ENCODE measurements at places on chromosomes 11 and 22. TPM values are rescaled to one million over a fixed set of nuclear protein-coding genes. Genes with fewer than 3 reads are reported as not detected.
A peak's percentile ranks its signal among the peaks of the same experiment; 100 is the strongest.

DNA sequence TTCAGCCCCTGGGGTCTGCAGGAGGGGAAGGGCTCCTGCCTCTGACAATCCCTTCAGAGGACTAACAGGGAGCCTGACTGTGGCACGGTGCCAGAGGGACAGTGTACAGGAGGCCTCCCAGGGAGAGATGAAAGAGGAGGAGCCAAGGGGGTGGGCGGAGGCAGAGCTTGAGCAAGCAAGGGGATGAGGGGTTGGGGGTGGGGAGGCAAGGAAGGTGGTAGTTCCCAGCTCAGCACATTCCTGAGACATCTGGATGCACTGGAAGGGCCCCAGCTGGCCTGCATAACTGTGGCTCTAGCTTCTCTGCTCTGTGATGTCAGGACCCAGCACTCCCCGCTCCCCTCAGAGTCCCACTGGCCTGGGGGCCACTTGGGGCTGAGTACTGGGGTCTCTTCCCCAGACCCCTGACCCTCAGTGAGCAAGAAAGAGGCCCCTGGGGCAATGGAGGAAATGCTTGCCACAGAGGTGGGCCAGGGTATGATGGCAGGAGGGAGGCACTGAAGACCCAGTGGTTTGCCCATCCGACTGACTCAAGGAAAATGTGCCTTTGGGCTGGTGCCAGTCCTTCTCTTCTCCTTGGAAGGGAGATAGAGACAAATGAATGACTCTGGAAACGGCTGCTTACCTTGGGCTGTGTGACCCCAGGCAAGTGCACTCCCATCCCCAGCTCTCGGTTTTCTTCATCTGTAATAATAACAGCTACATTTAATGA is 13.3 kb downstream of the CREB3L1 start:
- no peak overlapping the region for H3K27ac ChIP-seq
- no peak overlapping the region for H3K4me3 ChIP-seq
- no peak for DNase-seq
- no peaks in the 10 kb centered on the region for H3K27me3 ChIP-seq
- H3K4me1 ChIP-seq: peaks cover 34% of the 10 kb centered on the region
- no peaks in the 10 kb centered on the region for H3K36me3 ChIP-seq

DNA sequence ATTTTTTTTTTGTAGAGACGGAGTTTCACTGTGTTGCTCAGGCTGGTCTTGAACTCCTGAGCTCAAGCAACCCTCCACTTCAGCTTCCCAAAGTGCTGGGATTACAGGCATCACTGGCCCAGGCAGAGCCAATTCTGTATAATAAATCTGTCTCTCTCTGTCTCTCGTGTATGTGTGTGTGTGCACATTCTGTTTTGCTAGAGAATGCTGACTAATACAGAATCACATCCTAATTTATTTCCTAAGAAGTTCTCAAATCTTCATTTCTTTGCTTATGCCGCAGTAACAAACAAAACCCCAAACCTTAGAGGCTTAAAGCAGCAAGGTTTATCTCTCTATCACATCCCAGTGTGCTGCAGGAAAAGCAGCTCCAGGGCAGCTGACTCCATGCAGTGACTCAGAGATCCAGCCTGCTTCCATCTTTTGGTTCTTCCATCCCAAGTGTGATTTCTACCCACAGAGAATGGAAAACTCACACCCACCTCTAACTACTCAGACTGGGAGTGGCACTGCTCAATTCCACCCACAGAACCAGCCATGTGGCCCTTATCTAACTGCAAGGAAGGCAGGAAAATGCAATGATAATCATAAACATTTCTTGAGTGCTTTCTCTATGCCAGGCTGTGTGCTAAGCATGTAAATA is 35.1 kb upstream of the LRRC10B start:
- H3K4me3 ChIP-seq: no peak overlapping the region
- H3K27ac ChIP-seq: no peak overlapping the region
- H3K27me3 ChIP-seq: no peaks in the 10 kb centered on the region
- H3K36me3 ChIP-seq: no peaks in the 10 kb centered on the region
- no peaks in the 10 kb centered on the region for H3K4me1 ChIP-seq

DNA sequence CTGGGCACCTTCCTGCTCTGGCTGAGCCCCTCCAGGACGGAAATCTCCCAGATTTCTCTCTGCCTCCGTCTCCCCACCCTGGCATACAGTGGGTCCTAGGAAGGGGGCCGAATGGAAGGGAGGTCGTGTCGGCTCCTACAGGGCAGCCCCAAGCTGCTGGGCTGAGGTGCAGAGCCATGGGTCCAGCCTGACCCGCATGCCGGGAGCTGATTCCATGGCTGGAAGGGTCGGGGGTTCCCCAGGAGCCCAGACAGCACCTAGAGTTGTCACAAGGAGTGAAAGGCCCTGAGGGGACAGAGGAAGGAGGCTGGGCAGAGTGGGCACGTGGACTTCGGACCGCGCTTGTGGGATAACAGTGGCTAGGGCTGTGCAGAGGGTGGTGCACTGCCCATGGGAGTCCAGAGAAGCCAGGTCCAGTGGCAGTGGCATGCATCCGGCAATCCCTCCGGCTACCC is 16.5 kb downstream of the CCND1 start:
- H3K4me1 ChIP-seq: peaks cover 18% of the 10 kb centered on the region
- no peak overlapping the region for H3K4me3 ChIP-seq
- H3K36me3 ChIP-seq: peaks cover 12% of the 10 kb centered on the region
- no peak for DNase-seq

Gene PKDREJ
- total RNA-seq: not detected

DNA sequence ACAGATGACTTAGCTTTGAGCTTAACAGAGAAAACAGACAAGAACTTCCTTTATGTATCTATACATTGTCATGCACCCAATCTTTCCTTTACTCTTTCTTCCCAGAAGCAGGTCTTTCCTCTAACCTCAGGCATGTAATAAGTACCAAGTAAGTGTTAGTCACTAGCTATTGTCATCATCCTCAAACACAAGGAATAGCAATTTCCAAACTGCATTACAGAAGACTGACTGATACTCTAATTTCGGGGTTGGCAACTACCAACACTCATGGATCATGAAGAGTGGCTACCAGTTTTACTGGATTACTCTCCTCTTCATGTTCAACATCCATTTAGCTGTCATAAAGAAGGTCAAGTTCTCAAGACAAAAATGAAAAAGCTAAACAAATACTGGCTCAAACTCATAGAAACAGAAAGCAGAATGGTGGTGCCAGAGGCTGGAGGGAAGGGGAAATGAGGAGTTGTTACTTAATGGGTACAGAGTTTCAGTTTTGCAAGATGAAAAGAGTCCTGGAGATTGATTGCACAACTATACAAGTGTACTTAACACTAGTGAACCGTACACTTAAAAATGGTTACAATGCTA is 111.6 kb downstream of the SIK3 start:
- H3K36me3 ChIP-seq: no peaks in the 10 kb centered on the region
- H3K27me3 ChIP-seq: no peaks in the 10 kb centered on the region
- no peak for DNase-seq
- H3K27ac ChIP-seq: peak overlapping the region; percentile 82
- H3K4me1 ChIP-seq: peaks cover 43% of the 10 kb centered on the region
- H3K4me3 ChIP-seq: peak overlapping the region; percentile 19

DNA sequence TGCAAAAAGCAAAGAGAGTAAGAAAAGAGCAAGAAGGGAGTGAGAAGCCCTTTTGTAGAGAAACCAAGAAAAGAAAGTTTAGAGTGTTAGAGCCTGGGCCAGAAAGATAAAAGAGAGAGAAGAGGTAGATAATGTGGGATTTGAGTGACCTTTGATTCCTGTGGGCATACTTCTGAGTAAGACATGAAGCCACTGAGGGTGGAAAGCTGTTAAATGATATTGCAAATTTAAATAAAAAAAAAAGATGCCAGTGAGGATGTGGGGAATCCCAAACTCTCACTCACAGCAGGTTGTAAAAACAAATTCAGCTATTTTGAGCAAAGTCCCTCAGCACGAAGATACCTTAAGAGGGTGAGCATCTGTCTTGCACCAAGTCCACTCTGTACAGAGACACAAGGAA is 59.4 kb upstream of the TOP3B start:
- DNase-seq: no peak
- H3K4me1 ChIP-seq: no peaks in the 10 kb centered on the region
- H3K27me3 ChIP-seq: peaks cover 26% of the 10 kb centered on the region
- H3K36me3 ChIP-seq: no peaks in the 10 kb centered on the region
- H3K27ac ChIP-seq: no peak overlapping the region
- H3K4me3 ChIP-seq: no peak overlapping the region

Gene TMPRSS6
- total RNA-seq: 0.88 TPM

DNA sequence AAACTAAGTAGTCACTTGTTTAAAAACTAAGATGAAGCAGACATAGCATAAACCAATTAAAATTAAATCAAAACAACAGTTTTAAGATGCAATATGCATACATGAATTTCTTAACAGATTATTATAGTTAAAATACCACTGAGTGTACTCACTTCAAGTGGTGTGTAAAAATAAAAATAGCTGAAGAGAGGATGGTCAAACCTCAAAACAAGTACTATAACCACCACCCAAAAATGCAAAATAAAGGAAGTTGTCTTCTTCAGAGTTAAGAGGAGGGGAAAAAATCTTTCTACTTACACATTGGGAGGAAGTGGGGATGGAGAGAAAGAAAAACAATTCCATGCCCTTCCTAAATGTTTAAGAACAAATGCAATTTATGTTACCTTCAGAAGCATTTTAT is 31.9 kb downstream of the RRAS2 start:
- DNase-seq: no peak
- no peaks in the 10 kb centered on the region for H3K27me3 ChIP-seq
- H3K4me1 ChIP-seq: no peaks in the 10 kb centered on the region
- H3K4me3 ChIP-seq: no peak overlapping the region
- no peak overlapping the region for H3K27ac ChIP-seq
- H3K36me3 ChIP-seq: no peaks in the 10 kb centered on the region

DNA sequence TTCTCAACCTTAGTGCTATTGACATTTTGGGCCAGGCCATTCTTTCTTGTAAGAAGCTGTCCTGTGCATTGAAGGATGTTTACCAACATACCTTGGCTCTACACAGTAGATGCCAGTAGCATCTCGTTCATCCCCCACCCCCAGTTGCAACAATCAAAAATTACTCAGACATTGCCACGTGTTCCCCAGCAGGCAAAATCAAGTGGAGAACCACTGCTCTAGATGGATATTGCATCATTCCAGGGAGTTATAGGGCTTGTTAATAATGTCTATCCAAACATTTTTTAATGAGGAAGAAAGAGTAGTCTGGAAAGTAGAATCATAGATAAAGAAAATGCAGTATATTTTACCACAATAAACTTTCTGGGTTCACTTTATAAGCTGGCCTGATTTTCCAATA is 64.1 kb downstream of the PRMT3 start:
- peaks cover 14% of the 10 kb centered on the region for H3K36me3 ChIP-seq
- DNase-seq: no peak
- no peak overlapping the region for H3K27ac ChIP-seq

DNA sequence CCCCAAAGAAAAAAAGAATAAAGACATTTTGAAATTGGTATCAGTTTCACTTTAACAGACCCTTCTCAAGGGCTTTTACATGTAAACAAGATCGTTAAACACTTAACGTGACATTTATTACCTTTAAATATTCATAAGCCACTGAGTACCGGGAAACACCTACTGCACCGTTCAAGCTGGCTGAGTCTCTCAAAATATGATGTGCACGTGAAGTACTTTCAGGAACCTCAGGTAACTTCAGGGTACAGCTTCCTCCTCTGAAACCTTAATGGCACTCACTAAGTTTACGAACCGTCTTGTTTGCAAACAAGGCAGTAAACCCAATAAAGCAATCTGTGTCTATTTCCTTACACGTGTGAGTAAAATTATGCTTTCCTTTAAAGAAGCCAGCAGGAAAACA is 105.5 kb upstream of the TENM4 start:
- H3K27ac ChIP-seq: no peak overlapping the region
- H3K4me1 ChIP-seq: no peaks in the 10 kb centered on the region
- DNase-seq: no peak
- H3K27me3 ChIP-seq: peaks cover 42% of the 10 kb centered on the region
- H3K4me3 ChIP-seq: no peak overlapping the region
- no peaks in the 10 kb centered on the region for H3K36me3 ChIP-seq

- no peak overlapping the region for H3K27ac ChIP-seq
- no peaks in the 10 kb centered on the region for H3K4me1 ChIP-seq
- no peak for DNase-seq
- no peaks in the 10 kb centered on the region for H3K36me3 ChIP-seq
These were observed 28.3 kb upstream of the RCN1 start for GRCh38 chr11:32062540-32062939.

DNA sequence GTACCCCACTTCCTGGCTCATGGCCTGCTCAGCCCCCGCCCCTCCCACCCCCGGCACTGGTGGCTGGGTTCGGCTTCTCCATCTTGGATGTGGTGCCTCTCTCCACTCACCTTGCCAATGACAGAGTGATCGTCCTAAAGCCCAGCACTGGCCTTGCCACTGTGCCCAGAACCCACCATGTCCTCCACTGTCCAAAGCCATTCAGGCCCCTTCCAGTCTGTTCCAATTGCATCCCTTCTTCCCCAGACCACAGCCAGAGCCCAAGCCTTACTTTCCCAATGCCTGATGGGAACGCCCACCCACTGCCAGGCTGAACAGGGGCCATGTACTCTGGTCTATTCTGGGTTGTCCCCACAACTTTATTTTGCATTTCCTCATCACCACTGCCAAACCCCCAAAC is 625.8 kb upstream of the B3GAT1 start:
- no peak overlapping the region for H3K27ac ChIP-seq
- peaks cover 49% of the 10 kb centered on the region for H3K27me3 ChIP-seq
- no peak for DNase-seq
- no peaks in the 10 kb centered on the region for H3K4me1 ChIP-seq

Gene SLC37A2
- total RNA-seq: 24.0 TPM

DNA sequence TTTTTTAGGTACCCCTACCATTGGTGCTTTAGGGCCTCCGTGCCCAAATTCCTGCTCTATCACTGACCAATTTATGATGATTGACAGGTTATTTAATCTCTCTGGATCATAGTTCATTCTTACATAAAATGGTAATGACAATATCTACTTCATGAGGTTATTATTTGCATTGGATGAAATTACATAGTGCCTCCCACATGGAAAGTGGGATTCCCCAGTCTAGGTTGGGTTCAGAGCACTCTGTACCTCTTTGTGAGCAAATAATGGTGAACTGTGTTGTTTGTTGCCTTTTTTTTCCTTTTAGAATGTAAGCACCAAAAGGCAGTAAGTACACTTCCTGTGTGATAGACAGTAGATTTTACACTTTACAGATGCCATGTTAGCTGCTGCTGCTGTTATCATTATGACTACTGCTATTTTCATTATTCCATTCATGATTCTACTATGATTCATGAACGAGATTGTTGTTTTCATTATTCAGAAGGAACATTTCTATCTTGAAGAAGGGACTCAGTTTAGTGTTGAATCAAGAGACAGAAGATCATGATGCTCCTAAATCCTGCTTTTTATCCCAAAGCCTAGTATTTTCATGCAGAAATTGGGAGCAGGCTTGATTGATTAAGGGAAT is 100.8 kb downstream of the ALX4 start:
- H3K36me3 ChIP-seq: 0 out of 2 replicates have a peak, but pooled peaks cover 10% of the 10 kb centered on the region
- no peak overlapping the region for H3K4me3 ChIP-seq
- no peak overlapping the region for H3K27ac ChIP-seq
- no peaks in the 10 kb centered on the region for H3K4me1 ChIP-seq
- no peak for DNase-seq
- H3K27me3 ChIP-seq: no peaks in the 10 kb centered on the region

DNA sequence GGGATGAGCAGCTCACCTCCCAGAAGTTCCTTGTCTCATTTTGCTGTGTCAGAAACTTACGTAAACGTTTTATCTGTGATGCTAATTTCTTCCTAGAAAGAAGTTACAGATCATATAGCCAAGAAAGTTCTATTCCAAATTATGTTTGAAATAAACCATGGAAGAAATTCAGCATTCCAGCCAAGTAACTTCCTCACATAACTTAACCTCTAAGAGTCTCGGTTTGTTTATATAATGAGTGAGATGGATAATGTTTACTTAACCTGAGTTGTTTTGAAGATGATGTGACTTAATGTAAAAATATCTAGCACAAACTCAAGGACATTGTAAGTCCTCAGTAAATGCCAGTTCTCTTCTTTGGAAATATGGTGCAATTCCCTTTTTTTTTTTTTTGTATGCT is 8.9 kb upstream of the MUC15 start:
- H3K27me3 ChIP-seq: no peaks in the 10 kb centered on the region
- H3K27ac ChIP-seq: no peak overlapping the region
- H3K4me3 ChIP-seq: no peak overlapping the region
- DNase-seq: no peak

Gene SNAP29
- 17.8 TPM for total RNA-seq

Measured in PC-9 (cell line).